Liver (tissue), 10 donors: ENCODE measurements at places on chromosomes 2 and 18. TPM values are rescaled to one million over a fixed set of nuclear protein-coding genes. Genes with fewer than 3 reads are reported as not detected.

- H3K27me3 ChIP-seq, result peaks cover 4% of the 10 kb centered on the region
- no peak for DNase-seq
- no peaks in the 10 kb centered on the region for H3K36me3 ChIP-seq
- H3K4me3 ChIP-seq, result no peak overlapping the region
- H3K27ac ChIP-seq, result no peak overlapping the region
These were observed 32.6 kb upstream of the APCDD1 start for GRCh38 chr18:10421859-10422258.

Gene POTEJ
- not detected for total RNA-seq

- no peaks in the 10 kb centered on the region for H3K27me3 ChIP-seq
- H3K36me3 ChIP-seq, result peaks cover 9% of the 10 kb centered on the region
- H3K4me1 ChIP-seq, result no peaks in the 10 kb centered on the region
- no peak for DNase-seq
- no peak overlapping the region for H3K27ac ChIP-seq
- H3K4me3 ChIP-seq, result no peak overlapping the region
These were observed 119.8 kb downstream of the KYNU start for GRCh38 chr2:142997231-142997630.

- no peaks in the 10 kb centered on the region for H3K36me3 ChIP-seq
- no peak overlapping the region for H3K27ac ChIP-seq
- H3K27me3 ChIP-seq, result no peaks in the 10 kb centered on the region
- DNase-seq, result peak; percentile 40
- H3K4me1 ChIP-seq, result no peaks in the 10 kb centered on the region
These were observed 59.9 kb upstream of the REG3A start for GRCh38 chr2:79219383-79219988.

GRCh38 chr2:232456296-232457120, 555 bp downstream of the ALPI start:
- no peak overlapping the region for H3K4me3 ChIP-seq
- H3K4me1 ChIP-seq, result no peaks in the 10 kb centered on the region
- H3K27ac ChIP-seq, result no peak overlapping the region
- no peaks in the 10 kb centered on the region for H3K36me3 ChIP-seq
- DNase-seq, result no peak
- no peaks in the 10 kb centered on the region for H3K27me3 ChIP-seq

- H3K4me3 ChIP-seq, result no peak overlapping the region
- no peak for DNase-seq
- H3K36me3 ChIP-seq, result no peaks in the 10 kb centered on the region
- no peaks in the 10 kb centered on the region for H3K27me3 ChIP-seq
- H3K4me1 ChIP-seq, result peaks cover 10% of the 10 kb centered on the region
These were observed 6.8 kb upstream of the CTAGE1 start for GRCh38 chr18:22424565-22424963.

DNA sequence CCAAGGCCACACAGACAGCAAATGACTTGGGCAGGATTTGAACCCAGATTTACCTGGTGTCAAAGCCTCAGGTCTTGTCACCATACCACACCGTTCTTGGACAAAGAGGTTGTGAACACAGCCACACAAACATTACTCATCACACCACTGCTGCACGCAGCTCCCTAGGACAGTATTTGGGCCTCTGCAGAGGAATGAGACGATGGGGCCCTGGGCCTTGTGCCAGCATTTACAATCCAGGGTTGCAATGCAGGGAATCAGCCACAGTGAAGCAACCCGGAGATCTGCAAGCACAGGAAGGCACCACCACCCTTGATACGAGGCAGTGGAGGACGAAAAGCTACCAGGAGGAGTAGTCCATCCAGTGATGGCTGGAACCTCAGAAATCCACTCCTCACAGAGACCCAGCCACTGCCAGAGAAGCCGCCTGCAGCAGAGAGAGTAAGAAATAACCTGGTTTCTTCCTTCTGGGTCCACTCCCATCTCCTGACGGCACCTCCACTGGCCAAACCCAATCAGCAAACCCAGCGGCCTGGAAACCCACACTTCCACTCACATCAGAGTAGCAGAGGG, 3.7 kb upstream of the MTCL1 start:
- no peak overlapping the region for H3K27ac ChIP-seq
- DNase-seq, result no peak
- H3K4me3 ChIP-seq, result no peak overlapping the region
- no peaks in the 10 kb centered on the region for H3K36me3 ChIP-seq
- H3K27me3 ChIP-seq, result no peaks in the 10 kb centered on the region

DNA sequence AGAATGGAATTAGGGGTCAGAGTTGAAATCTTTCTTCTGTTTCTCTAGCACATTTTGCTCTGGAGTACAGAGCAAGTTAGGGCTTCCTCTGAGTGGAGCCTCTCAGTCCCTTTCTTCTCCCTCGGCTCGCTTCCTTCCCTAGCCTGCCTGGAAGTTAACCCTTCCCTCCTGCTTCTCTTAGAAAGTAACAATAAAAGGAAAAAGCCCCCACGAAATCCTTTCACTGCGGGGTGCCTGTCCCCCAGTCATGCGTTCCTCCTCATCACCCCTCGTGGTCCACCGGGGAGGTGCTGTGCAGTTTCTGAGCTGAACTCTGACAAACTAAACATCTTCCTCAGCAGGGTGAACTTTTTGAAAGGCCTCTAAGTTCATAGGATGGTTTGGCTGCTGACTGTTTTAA, 2.0 kb downstream of the IGFBP2 start:
- H3K36me3 ChIP-seq, result no peaks in the 10 kb centered on the region
- peak overlapping the region; percentile 90 for H3K4me3 ChIP-seq
- H3K27me3 ChIP-seq, result no peaks in the 10 kb centered on the region
- H3K27ac ChIP-seq, result peak overlapping the region; percentile 80

DNA sequence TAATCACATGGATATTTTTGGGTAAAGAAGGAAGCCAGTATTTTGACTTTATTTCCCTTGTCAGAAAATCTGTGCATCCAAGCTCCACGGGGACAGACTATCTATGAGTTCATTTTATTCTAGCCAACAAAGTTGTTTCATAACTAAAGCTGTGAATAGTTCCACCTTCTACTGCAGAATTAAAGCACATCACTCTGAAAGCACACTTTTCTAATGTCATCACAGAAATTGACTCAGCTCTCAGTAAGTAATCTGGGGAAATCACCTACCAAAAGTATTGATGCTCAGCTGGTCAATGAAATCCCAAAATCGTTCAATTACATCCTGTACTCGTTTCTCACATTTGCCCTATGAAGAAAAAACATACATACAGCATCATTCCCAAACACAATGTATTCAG, 19.1 kb downstream of the IAH1 start:
- no peak overlapping the region for H3K4me3 ChIP-seq
- H3K27me3 ChIP-seq, result no peaks in the 10 kb centered on the region
- peaks cover 23% of the 10 kb centered on the region for H3K36me3 ChIP-seq
- H3K27ac ChIP-seq, result no peak overlapping the region

Gene SMARCAL1
- 9.3 TPM for total RNA-seq

- H3K4me3 ChIP-seq, result no peak overlapping the region
- H3K36me3 ChIP-seq, result no peaks in the 10 kb centered on the region
- H3K27me3 ChIP-seq, result no peaks in the 10 kb centered on the region
- H3K27ac ChIP-seq, result no peak overlapping the region
These were observed 50.2 kb upstream of the ANKRD44 start for GRCh38 chr2:197360744-197361156.

Gene SCRN3
- total RNA-seq, result 13.2 TPM

Gene COL3A1
- total RNA-seq, result 107 TPM

DNA sequence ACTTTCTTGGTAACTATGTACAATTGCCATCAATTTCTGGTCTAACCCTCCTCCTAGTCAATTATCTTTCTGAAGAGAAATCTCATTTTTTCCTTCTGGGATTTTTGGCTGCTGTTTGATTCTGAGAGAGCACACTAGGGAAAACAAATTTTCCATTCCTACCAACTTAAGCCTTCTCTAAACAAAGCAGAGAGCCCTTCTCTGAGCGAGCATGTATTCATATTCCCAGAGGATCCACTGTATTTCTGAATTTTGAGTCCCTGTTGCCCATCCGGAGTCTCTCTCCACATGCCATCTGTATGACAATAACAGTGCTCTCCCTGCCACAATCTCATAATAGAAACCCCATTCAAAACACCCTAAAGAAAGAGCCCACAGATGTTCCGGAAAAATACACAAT, 78.5 kb downstream of the MAIP1 start:
- no peaks in the 10 kb centered on the region for H3K36me3 ChIP-seq
- no peaks in the 10 kb centered on the region for H3K27me3 ChIP-seq
- no peak for DNase-seq
- H3K4me3 ChIP-seq, result no peak overlapping the region
- no peaks in the 10 kb centered on the region for H3K4me1 ChIP-seq
- H3K27ac ChIP-seq, result no peak overlapping the region

Gene RELCH
- total RNA-seq, result 17.5 TPM

GRCh38 chr18:68494802-68495581, 219.9 kb downstream of the TMX3 start:
- no peaks in the 10 kb centered on the region for H3K36me3 ChIP-seq
- no peak for DNase-seq
- no peak overlapping the region for H3K4me3 ChIP-seq
- no peak overlapping the region for H3K27ac ChIP-seq
- no peaks in the 10 kb centered on the region for H3K4me1 ChIP-seq

DNA sequence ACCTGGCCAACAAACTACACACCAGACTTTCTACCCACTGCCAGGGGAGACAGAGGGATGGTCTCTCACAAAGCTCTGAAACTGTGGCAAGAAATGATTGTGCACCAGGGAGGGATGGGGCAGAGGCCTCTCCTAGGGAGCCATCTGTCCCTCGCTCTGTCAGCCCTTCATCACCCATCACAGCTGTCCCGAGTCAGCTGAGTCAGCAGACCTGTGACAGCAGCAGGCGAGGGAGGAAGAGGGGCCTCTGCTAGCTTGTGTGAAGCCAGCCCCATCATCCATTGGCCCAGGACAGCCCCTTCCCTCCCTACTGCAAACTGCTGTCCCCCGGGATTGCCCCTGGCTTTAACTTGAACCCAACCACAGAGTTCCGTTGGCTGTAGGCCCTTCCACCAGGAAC, 5.0 kb downstream of the SH2D6 start:
- peaks cover 66% of the 10 kb centered on the region for H3K4me1 ChIP-seq
- H3K36me3 ChIP-seq, result no peaks in the 10 kb centered on the region
- no peak overlapping the region for H3K4me3 ChIP-seq
- DNase-seq, result no peak
- no peak overlapping the region for H3K27ac ChIP-seq

DNA sequence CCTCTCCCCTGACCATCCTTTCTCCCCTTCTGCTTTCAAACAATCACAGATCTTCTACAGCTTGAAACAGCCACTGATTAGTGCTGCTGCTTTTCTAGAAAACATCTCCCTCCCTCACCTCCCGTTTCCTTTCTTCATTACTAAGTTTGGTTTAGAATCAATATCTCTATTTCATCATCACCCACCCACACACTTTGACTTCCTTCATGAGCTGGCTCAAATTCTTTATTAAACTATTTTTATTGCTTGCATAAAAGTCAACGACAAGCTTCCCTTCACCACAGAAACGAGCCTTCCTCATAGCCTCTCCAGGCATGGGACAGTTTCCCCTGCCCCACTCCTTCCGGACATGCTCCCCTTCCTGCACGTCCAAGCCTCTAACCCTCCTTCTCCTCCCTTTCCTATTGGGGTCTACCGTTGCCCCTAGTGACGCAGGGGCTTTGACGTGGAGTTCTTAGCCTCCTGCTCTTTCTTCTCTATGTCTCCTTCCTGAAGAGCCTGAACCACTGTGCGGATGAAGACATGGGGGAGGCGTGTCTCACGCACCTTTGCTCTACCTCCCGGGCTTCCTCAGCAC, 172.0 kb downstream of the AFF3 start:
- H3K4me3 ChIP-seq, result no peak overlapping the region
- no peak overlapping the region for H3K27ac ChIP-seq
- no peaks in the 10 kb centered on the region for H3K36me3 ChIP-seq
- no peak for DNase-seq

Gene SLC11A1
- total RNA-seq, result 23.0 TPM

Gene CPLX4
- not detected for total RNA-seq

DNA sequence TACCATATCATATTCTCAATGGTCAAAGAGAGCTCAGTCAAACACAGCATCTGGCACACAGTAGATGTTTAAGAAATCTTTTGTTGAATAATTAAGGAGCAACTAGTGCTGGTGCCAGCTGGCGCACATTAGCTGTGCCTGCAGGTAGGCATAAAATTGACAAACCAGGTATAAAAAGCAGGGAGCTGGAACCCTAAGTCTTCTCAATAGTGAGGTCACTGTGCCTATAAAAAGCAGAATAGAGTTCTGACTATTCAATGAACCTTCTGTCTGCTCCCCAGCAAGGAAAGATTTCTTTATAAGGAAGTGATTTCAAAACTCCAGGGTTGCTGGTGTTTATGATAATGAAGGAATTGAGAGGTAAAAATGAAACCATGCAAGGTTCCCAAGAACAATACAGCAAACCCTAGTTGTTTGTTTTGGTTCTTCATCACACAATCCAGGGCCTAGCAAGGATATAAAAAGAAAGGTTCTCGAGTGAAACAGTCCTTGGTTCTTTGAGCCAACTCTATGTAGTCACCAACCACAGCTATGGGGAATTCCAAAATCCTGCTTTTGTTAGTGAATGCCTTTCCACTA, 76.1 kb downstream of the THADA start:
- no peak for DNase-seq
- H3K4me3 ChIP-seq, result no peak overlapping the region
- no peaks in the 10 kb centered on the region for H3K36me3 ChIP-seq
- no peaks in the 10 kb centered on the region for H3K27me3 ChIP-seq

GRCh38 chr18:55908901-55909366, 320.9 kb upstream of the TCF4 start:
- no peaks in the 10 kb centered on the region for H3K27me3 ChIP-seq
- no peak for DNase-seq
- H3K4me3 ChIP-seq, result no peak overlapping the region
- no peaks in the 10 kb centered on the region for H3K36me3 ChIP-seq
- no peaks in the 10 kb centered on the region for H3K4me1 ChIP-seq

GRCh38 chr2:170878505-170878904, 50.5 kb upstream of the GORASP2 start:
- no peaks in the 10 kb centered on the region for H3K4me1 ChIP-seq
- no peak for DNase-seq
- H3K36me3 ChIP-seq, result no peaks in the 10 kb centered on the region

Gene MGAT5
- total RNA-seq, result 12.7 TPM

Gene NOL4
- 0.65 TPM for total RNA-seq

Gene UGT1A4
- not detected for total RNA-seq

Gene ANO7
- 0.25 TPM for total RNA-seq

DNA sequence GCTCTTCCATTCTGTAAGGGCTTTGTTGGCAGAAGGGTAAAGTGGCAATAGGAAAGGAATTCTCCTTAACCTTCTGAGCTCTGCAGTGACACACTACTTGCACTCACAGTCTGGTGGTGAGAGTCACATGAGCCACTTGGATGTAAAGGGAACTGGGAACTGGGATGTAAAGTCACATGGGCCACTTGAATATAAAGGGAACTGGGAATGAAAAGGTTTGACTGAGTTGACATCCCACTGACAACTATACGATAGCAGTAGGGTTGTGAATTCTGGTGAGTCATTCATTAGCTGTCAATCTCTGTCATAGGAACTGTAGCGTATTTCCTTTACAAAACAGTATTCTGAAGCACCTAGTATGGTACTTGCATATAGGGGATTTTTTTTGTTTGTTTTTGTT, 5.5 kb downstream of the RPE start:
- DNase-seq, result no peak
- no peak overlapping the region for H3K27ac ChIP-seq
- no peak overlapping the region for H3K4me3 ChIP-seq
- H3K4me1 ChIP-seq, result peaks cover 13% of the 10 kb centered on the region
- no peaks in the 10 kb centered on the region for H3K36me3 ChIP-seq

Gene CLEC4F
- total RNA-seq, result 0.19 TPM
